ENCODE measurements at places on chromosomes 2 and 18.
A peak's percentile ranks its signal among the peaks of the same experiment; 100 is the strongest.

DNA sequence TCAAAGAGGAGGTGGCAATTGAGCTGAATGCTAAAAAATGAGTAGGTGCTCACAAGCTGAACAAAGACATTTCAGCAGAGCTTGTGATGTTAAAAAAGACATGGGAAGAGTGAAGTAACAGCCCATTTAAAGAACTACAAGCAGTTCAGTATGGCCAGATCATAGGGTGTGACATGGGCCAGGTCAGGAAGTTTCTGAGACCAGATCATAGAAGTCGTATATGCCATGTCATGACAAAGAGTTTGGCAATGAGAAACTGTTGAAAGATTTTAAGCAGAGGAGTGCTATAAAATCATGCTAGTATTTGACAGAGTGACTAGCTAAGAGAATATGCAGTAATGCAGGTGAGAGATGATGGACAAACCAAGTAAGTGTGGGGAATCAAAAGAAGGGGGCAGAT lies 7.3 kb upstream of the PELI1 start:
- no peak for DNase-seq

DNA sequence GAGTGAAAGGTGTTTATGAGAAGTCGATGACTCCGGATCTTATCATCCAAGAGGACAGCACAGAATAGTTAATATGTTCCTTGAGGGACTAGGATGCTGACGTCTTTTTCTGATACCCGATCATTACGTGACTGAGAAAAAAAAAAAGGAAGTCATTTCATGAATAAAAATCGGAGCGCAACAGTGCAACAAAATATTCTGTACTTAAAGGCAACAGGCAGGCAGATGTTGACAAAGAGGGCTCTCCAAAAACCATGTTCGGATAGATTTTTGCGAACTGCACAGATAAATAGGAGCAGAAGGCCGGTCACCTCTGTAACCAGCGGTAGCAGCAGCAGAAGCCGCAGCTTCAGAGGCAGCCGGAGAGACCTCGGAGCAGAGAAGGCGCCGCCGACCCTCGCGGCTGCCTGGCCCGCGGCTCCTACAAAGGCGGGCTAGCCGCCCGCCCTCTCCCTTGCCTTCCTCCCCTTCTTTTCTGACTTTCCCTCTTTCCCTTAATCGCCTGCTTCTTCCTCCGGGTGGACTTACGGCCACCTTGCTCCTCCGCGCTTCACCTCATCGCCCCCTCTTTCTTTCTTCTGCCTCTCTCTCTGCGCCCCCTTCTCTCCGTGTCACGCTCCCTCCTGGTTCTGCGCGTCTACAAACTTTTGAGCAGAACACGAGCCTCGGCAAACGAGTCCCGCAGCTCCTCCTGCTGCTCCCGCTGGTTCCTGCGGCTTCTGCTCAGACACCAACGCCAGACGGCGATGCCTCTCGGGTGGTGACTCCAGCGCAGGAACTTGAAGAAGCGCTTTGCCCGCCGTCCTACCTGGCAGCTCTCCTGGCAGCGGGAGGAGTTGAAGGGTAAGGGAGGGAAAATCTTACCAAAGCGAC lies at the start of gene ADCYAP1:
Gene ADCYAP1 (plus strand): TSS at position 654 of the 873 bp plus-strand sequence. CDS start 516 bp downstream, outside the sequence.
- no peak for DNase-seq

DNA sequence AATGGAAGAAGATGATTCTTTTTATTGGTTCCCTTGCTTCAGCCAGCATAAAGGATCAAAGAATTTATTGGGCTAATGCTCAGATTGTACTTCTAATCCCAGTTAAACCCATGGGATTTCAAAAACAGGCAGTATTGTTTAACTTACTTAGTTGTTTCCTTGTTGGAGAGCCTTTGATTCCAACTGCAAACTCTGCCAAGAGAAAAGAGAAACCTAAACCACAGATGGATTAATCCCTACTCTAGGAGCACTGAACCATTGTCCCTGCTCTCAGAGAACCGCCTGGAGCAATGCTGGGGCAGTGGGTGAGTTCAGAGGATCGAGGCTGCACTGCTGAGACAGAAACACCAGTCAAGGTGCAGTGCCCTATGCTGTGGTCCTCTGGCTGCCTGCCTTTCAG lies 44.9 kb upstream of the SIGLEC15 start:
- no peak for DNase-seq

GRCh38 chr2:146986161-146986560 lies 858.7 kb upstream of the ACVR2A start:
- no peak for DNase-seq

- DNase-seq: no peak
Observed at GRCh38 chr2:232886176-232886575, 16.1 kb downstream of the SNORC start.

- no peak for DNase-seq
Observed at GRCh38 chr2:45771261-45771660, 119.8 kb downstream of the PRKCE start.

- DNase-seq: no peak
Observed at GRCh38 chr2:103153580-103154284, 391.9 kb downstream of the TMEM182 start.

GRCh38 chr2:101133492-101134100 lies 17.6 kb downstream of the TBC1D8 start:
- no peak for DNase-seq

DNA sequence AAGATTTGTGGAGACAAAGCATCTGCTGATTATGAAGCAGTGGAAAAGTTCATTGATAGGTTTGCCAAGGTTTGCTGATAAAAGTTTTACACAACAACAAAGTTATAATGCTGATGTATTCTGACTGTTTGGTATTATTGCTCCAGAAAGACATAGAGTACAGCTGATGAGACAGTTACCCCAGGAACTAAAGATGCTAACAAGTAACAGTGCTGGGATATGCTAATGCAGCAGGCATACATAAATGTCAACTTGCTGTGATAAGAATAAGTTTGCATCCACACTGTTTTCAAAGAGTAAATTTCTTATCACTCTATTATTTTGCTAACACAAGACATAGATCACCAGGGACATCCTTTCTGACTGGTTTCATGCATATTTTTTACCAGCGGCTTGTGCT lies 1221.3 kb upstream of the CELF4 start:
- DNase-seq: no peak

- DNase-seq: no peak
Observed at GRCh38 chr18:24446953-24447538, 13.4 kb upstream of the HRH4 start.

GRCh38 chr2:43540021-43540779 lies 55.6 kb downstream of the THADA start:
- no peak for DNase-seq

DNA sequence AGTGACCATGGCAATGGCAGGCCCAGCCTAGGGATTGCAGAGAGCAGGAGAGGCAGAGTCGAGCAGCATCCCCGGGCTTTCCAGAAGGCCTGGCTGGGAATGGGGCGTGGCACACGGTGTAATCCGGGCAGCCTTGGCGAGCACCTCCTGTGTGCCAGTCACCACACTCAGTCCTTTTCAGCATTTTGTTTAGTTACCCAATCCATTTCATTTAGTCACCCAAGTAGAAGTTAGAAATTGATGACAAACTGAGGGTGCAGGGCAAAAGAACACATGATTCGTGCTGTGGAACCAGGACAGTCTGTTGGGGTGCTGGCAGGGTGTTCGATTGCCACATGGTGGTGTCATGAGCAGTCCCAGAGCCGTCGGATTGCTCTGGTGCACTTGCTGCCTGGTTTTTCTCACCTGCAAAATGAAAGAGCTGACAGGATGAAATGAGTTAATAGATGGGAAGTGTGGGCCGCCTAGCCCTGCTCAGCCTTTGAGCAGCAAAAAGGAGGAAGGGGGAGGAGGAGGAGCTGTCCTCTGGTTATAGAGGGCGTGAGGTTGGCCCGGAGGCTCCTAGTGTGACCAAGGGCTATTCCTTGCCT lies 299.4 kb downstream of the AGAP1 start:
- no peak for DNase-seq

- DNase-seq: no peak
Observed at GRCh38 chr2:46954951-46955571, 39.5 kb upstream of the MCFD2 start.

DNA sequence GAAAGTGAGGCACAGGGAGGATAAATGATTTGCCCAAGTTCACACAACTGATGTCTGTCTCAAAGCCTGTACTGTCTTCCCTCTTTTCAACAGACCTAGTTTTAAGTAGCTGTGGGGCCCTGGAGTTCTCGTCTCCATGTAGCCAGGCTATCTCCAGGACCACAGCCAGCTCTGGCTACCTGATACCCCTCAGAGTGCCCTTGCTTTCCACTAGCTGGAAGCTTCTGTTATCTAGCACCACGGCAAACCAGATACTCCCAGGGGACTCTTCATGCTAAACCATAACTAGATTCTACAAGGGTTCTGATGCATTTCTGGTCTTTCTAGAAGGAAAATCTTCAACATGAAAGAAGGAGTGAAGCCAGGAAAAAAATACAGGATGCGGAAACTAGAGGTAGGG lies 137.3 kb downstream of the GALNT14 start:
- DNase-seq: no peak

- no peak for DNase-seq
Observed at GRCh38 chr18:6877288-6877687, 147.8 kb downstream of the ARHGAP28 start.

DNA sequence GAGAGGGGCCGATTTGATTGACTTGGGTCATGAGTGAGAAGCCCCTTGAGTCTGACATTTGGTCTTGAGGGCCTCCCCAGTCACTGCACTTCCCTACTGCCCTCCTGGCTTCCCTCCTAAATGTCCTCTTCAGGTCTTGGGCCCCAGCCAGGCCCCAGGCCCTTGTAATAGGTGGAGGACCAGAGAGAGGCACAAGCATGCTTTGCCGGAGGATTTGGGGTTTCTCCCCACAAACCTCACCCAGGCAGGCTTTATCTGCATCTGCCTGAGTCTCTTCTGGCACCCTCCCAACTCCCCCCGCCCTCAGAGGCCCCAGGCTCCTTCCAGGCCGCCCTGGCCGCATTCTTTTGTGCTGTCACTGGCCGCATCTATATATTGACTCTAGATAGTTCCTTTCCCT lies 270.7 kb downstream of the HAUS1 start:
- no peak for DNase-seq

GRCh38 chr2:160812830-160813505 lies 319.4 kb upstream of the RBMS1 start:
- no peak for DNase-seq

GRCh38 chr2:158060835-158061435 lies 40.7 kb upstream of the UPP2 start:
- no peak for DNase-seq

- peak; percentile 66 for DNase-seq
Observed at GRCh38 chr2:171522052-171522787, at the start of gene CYBRD1. TSS of gene CYBRD1 (plus strand) at chr2:171522474. CDS start at chr2:171522546, 72 bp downstream.
